ENCODE measurements at places on chromosomes 6 and 20. TPM values are rescaled to one million over a fixed set of nuclear protein-coding genes. Genes with fewer than 3 reads are reported as not detected.
A peak's percentile ranks its signal among the peaks of the same experiment; 100 is the strongest.

Gene COL11A2
- total RNA-seq = 0.35 TPM

Gene SLC22A3
- not detected for total RNA-seq

Gene TIAM2
- total RNA-seq = 3.6 TPM

Gene SMPD2
- total RNA-seq = 20.4 TPM

Gene BPIFB1
- total RNA-seq = not detected

Gene FAM8A1
- 15.3 TPM for total RNA-seq

Gene RBL1
- total RNA-seq = 25.6 TPM

Gene C20orf202
- not detected for total RNA-seq

Gene CTCFL
- 122 TPM for total RNA-seq

Gene RFX6
- total RNA-seq = not detected

Gene SRMS
- not detected for total RNA-seq

Gene CST2
- total RNA-seq = not detected

Gene C6orf58
- total RNA-seq = not detected

Gene SOX4
- 0.29 TPM for total RNA-seq

Gene IRF4
- 1.3 TPM for total RNA-seq

Gene MAPK13
- total RNA-seq = 0.69 TPM

Gene RUNX2
- total RNA-seq = 0.98 TPM

Gene NCR2
- total RNA-seq = not detected

Gene SLC52A3
- 0.69 TPM for total RNA-seq

Gene HCRTR2
- total RNA-seq = not detected

Gene BMP7
- total RNA-seq = 0.13 TPM

GRCh38 chr20:9140162-9140760, 71.4 kb downstream of the PLCB4 start:
- peak; percentile 35 for DNase-seq

DNA sequence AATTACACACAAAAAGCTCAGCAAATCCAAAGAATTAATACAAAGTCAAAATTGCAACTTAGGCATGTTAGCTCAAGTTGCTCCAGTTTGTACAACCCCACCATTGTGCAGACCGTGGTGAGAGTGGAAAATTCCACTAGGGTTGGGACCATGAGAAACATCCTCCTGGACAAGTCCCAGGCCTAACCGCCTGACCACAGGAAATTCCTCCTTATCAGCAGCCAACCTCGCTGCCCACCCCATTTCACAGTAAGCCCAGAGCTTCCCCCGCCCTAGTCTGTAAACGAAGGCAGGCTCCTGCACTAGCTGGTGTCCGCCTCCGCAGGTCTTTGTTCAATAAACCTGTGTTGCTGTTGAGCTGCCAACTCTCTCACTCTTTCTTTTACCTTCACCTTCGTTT, 1023.3 kb downstream of the EYS start:
- DNase-seq = no peak

GRCh38 chr6:153790048-153790447, 249.0 kb upstream of the OPRM1 start:
- DNase-seq = no peak

DNA sequence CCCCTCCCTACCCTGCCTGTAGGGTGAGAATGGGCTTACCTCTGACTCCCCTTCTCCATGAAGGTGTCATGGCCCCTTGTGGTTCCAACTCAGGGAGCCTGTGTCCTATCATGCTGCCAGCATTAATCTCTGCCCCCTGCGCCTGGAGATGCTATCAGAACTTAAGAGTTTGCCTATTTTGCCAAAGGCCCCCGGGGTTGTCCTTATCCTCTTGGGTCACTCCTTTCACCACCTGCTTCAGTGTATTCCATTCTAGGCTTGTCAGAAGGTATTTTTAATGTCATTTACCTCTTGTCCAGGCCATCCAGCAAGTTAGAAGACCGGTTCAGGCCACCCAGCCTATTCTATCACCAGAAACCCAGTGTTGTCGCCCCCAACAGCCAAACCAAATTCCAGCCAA, 10.5 kb downstream of the RRBP1 start:
- DNase-seq = no peak

- DNase-seq = no peak
Observed at GRCh38 chr6:160333841-160334240, 14.3 kb upstream of the SLC22A3 start.

GRCh38 chr20:60727425-60727824, 524.6 kb upstream of the CDH4 start:
- no peak for DNase-seq

- DNase-seq = no peak
Observed at GRCh38 chr20:18390201-18390600, 76.6 kb downstream of the DZANK1 start.

DNA sequence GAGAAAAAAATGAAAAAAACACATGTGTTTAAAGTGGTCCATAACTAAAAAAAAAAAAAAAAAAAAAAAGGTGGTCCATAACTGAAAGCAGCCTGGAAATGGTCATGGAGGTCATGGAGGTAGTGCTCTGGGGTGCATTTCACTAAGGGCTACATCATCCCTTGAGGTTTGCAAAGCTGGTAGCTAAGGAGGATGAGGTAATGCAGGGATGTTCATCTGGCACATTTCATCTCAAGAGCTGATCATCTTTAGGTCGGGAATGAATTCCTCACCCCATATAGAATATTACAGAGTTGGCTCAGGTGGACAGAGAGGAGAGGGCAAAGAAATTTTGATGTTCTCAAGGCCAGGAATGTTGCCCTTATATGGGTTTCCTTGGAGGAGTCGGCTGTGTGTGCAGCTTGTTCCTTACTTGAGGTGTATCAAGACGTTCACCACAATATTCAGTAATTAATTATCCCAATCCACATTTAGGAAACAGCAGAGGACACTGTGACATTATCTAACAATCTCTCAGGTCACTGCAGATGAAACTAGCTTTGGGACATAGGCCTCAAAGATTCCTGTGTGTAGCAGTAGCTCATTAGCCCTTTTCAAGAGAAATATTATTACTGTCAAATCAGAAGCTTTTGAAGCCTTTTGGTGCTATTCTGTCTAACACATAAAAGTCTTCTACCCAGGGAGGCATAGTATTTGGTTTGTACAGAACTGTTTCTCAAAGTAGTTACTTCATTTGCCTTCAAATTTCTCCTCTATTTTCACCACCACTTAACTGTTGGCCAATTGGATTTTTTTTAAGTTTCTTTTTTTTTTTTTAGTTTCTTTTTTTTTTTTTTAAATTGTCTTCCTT, 46.8 kb downstream of the CYP24A1 start:
- DNase-seq = no peak

GRCh38 chr6:155466539-155466938, 10.9 kb upstream of the NOX3 start:
- no peak for DNase-seq

GRCh38 chr6:131613296-131613925, 14.6 kb downstream of the MED23 start:
- no peak for DNase-seq

DNA sequence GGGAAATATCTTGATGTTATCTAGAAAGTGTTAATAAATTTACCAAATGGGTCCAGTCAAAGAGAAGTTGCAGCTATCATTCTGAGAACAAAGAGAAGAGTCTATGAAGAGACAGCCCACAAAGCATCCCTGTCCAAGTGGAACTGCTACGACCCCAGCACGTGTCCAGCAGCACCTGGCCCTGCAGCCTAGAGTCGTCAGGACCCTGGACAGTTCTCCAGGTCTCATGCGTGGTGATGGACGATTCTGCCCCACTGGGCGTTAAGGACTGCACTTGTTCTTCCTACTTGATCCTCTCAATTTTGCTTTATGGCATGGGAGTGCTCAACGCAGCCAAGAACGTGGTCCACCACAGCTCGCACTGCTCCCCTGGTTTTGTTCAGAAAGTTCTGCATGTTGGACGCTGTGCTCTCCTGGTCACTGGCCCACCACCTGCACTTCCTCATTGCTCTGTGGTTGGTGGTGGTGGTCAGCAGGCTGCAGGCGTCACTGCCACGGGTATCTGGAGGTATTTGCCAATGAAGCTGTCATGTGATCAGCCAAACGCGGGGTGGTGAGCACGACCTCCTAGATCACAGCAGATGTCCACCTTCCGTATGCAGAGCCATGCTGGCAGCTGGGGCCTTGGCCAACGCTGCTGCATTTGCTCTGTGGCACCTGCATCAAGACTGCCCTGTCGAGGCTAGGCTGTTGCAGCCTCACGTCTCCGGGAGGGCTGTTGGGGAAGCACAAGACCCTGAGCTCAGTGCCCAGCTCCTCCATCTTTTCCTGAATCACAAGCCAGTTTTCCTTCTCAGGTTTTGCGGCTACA, 356.4 kb downstream of the CDH4 start:
- DNase-seq = peak; percentile 43

DNA sequence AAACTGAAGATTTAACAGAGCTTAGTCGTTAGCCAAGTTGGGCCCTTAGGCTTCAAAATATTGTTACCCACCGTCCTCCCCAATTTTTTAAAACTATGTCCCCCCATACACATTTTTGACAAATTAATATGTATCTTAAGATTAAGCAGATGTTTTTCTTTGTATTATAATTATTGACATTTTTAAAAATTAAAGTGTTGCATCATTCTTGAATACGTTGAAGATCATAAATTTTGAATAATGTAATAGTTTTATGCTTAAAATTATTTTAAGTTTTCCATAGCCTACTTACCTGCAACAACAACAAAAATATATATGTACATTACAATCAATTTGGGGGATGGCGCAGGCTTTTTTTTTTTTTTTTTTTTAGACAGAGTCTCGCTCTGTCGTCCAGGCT, 8.2 kb upstream of the PRSS16 start:
- no peak for DNase-seq

GRCh38 chr6:134853111-134854055, 96.5 kb downstream of the ALDH8A1 start:
- DNase-seq = no peak

DNA sequence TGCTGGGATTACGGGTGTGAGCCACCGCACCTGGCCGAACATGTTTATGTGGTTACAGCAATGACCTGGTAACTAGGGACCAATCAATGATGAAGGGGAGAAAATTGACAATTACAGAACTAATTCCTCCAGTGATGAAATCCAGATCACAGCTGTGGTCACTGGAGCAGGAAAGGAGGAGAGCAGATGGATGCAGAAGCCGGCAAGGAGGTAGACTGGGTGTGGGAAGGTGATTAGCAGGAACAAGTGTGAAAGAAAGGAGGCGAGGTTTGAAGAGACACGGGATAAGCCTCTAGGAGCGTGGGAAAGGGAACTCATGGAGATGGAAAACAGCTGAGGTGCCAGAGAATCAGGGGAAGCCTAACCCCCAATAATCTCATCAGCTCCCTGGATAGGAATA, 17.2 kb upstream of the SPAG4 start:
- no peak for DNase-seq
